ENCODE measurements at places on chromosomes 1 and 21.

GRCh38 chr1:166136222-166136621 is 30.6 kb downstream of the FAM78B start:
- no peak for DNase-seq

- DNase-seq: no peak
Observed at GRCh38 chr1:64677532-64677931, 67.3 kb upstream of the RAVER2 start.

DNA sequence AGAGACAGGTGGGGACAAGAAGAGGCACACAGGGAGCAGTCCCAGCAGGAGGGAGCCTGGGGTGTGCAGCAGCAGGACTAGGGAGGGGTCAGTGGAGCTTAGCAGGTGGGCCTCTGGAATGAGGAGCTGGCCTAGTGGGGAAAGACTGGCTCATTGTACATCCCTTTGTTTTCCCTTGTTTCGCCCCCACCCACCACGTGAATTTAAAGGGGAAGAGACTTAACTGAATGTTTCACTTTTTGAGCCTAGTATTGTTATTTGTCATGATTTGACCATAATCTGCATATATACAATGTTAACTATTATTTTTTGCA is 181.7 kb downstream of the DHRS3 start:
- no peak for DNase-seq

- DNase-seq: peak; percentile 86
Observed at GRCh38 chr1:34529935-34530859, 224.7 kb upstream of the GJB5 start.

DNA sequence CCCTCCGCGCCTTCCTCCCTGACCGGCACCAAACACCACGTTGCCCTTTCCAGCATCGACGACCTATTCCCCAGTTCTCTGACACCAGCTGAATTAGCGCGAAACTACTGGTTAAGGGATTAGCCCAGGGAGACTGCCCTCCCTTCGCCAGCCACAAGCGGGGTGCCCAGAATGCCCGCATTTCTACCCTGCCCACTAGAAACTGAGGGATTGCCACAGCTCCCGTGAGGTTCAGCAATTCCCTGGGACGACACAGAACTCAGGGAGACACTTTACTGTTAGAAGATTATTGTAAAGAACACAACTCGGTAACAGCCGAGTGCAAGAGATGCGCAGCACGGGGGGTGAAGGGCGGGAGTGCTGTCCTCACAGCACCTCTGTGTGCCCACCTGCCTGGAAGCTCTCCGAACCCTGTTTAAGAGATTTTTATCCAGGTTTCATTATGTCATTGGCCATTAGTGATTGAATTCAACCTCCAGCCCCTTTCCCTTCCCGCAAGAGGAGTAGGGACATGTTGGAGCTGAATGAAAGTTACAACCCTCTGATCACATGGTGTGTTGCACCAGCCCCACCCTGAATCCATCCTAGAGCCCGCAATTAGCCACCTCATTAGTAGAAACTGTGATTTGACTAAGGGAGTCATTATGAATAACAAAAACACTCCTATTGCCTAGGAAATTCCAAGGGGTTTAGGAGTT is 15.8 kb upstream of the RIPPLY3 start:
- no peak for DNase-seq

- DNase-seq: no peak
Observed at GRCh38 chr1:30596891-30597290, 126.5 kb downstream of the MATN1 start.

DNA sequence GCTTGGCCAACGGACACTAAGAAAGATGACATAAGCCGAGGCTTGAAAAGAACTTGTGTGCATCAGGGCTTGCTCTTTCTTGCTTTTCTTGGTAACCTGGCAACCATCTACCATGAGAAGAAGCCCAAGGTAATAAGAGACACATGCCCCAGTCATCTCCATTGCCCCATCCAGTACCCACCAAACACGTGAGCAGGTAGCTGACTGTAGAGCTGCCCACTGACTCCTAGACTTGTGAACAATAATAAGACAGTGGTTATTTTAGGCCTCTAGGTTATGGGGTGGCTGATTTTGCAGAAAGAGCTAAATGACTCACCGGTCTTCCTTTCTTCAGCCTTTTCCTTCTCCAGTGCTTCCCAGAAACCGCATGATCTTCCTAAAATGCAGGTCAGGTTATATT is 105.0 kb upstream of the JUN start:
- no peak for DNase-seq

DNA sequence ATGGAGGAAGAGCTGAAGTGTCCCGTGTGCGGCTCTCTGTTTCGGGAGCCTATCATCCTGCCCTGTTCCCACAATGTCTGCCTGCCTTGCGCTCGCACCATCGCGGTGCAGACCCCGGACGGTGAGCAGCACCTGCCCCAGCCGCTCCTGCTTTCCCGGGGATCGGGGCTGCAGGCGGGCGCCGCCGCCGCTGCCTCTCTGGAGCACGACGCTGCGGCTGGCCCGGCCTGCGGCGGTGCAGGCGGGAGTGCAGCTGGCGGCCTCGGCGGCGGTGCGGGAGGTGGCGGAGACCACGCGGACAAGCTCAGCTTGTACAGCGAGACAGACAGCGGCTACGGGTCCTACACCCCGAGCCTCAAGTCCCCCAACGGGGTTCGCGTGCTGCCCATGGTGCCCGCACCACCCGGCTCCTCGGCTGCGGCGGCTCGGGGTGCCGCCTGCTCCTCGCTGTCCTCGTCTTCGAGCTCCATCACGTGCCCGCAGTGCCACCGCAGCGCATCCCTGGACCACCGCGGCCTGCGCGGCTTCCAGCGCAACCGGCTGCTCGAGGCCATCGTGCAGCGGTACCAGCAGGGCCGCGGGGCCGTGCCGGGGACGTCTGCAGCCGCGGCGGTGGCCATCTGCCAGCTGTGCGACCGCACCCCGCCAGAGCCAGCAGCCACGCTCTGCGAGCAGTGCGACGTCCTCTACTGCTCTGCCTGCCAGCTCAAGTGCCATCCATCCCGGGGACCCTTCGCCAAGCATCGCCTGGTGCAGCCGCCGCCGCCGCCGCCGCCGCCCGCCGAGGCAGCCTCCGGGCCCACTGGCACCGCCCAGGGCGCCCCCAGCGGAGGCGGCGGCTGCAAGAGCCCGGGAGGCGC is 1.3 kb downstream of the TRIM67 start:
- no peak for DNase-seq

GRCh38 chr21:39796466-39796865 is 51.5 kb downstream of the IGSF5 start:
- no peak for DNase-seq

DNA sequence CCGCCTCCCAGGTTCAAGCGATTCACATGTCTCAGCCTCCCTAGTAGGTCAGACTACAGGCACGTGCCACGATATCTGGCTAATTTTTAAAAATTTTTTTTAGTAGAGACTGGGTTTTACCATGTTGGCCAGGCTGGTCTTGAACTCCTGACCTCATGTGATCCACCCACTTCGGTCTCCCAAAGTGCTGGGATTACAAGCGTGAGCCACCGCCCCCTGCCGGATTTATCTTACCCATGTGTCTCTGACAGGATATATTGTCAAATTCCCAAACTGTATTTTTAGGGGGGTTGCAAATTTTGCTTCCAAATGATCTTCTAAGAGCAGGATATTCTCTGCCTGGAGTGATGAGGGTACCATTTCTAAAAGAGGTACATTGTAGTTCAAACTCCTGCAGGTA is 74.3 kb downstream of the KIF26B start:
- no peak for DNase-seq

DNA sequence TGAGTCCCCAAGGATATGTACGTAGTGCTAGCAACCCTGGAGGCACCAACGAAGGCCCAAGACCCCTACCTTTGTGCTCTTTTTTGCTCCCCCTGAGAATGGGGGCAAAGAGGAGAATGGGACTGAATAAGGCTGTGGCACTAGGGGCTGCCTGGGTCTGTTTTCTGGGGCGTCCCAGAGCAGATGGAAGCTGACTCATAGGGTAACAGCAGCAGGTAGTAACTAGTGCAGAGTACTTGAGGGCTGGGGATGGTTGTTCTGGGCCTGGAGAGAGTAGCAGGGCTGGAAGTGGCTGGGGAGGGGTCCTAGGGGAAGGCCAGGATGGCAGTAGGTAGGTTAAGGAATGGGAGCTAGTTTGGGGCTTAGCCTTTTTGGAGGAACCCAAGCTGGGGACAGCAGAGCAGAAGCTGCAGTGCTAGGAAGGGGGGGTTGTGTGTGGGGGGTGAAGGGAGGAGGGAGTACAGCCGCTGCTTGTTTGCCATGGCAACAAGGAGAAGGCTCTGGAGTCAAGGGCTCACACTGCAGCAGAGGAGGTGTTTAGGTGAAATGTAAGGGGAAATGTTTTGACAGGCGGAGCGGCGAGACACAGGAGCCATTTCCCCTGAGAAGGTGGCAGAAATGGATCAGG is 1.8 kb downstream of the NCDN start:
- DNase-seq: no peak

DNA sequence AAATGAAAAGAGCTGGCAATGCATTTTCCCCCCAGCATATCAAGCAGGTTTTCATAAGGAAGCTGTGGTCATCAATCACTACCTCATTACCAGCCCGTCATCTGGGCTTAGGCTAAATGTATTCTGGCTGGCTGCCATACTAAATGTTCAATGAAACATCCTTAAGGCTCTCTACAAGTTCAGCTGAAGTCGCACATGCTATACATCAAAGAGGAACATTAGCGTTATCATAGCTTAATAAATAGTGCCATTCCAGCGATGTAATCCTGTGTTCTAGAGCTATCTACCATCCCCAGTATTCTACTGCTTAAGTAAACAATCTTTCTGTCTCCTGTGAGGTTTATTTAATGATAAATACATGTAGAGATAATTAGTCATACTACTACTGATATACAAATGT is 288.8 kb downstream of the DPYD start:
- DNase-seq: peak; percentile 7

- DNase-seq: no peak
Observed at GRCh38 chr1:84269306-84269705, 32.2 kb upstream of the SAMD13 start.

- DNase-seq: no peak
Observed at GRCh38 chr1:6427441-6428390, 3.1 kb downstream of the ESPN start.

GRCh38 chr21:45363921-45364467 is 41.0 kb upstream of the COL18A1 start:
- no peak for DNase-seq

Data from left kidney (tissue), 8 donors.